Frontal cortex (tissue), 4 donors: ENCODE measurements at places on chromosomes 11 and 22. TPM values are rescaled to one million over a fixed set of nuclear protein-coding genes. Genes with fewer than 3 reads are reported as not detected.

Gene KDM4D
- total RNA-seq, result 2.0 TPM

Gene GANAB
- total RNA-seq, result 62.8 TPM

Gene CADM1
- total RNA-seq, result 195 TPM

Gene TRIM49
- total RNA-seq, result under 0.01 TPM

Gene C22orf31
- 0.41 TPM for total RNA-seq

Gene SLC17A6
- 11.8 TPM for total RNA-seq

Gene SMTN
- 9.0 TPM for total RNA-seq

Gene POU2AF2
- not detected for total RNA-seq

Gene OR52A1
- total RNA-seq, result under 0.01 TPM

Gene C2CD3
- 11.8 TPM for total RNA-seq

Gene PIH1D2
- 2.9 TPM for total RNA-seq

Gene DMC1
- total RNA-seq, result 4.5 TPM

GRCh38 chr22:39524753-39525657, 4.6 kb downstream of the ATF4 start:
- DNase-seq, result no peak

- DNase-seq, result no peak
These were observed 196.9 kb downstream of the CSNK2A3 start for GRCh38 chr11:11155962-11156815.

DNA sequence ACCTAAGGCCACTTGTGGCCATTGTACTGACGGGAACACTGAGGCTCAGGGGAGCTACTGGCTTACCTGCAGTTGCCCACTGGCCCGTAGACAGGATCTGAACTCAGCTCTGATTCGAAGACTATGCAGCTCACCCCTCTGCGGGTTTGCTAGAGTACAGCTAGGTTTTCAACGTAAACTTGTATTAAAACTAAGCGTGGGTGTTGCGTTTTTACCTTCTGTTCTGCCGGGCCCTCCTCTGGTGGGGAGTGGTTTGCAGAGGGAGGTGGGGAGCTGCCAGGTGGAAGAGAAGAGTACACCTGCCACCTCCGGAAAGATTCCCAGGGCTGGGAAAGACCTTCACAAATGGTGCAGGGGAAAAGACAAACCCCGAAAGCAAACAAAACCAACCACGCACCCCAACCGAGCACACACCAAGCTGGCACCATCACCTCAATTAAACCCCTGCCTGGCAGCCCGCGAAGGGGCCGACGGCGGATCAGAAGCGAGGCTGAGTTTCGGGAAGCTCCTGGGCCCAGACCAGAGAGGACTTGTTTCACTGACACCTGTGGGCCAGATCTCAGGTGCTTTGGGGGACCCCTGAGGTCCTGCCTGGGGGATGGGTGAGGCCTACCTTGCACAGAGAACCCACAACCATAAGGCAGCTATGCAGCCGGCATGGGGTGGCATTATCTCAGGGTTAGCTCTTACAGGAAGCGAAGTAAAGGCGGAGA, 37.7 kb downstream of the SHISAL1 start:
- DNase-seq, result no peak

GRCh38 chr11:71420455-71421241, 27.5 kb downstream of the DHCR7 start:
- no peak for DNase-seq

- no peak for DNase-seq
These were observed 118.9 kb downstream of the MSANTD4 start for GRCh38 chr11:105903113-105903512.

GRCh38 chr11:113623114-113623513, 83.0 kb downstream of the TMPRSS5 start:
- DNase-seq, result no peak

- no peak for DNase-seq
These were observed 1.8 kb upstream of the VSTM5 start for GRCh38 chr11:93852242-93852641.

GRCh38 chr22:43142880-43143562, at the start of gene MCAT:
MCAT (minus strand) TSS chr22:43143398; CDS start chr22:43143348, 50 bp downstream.
- peak; percentile 92 for DNase-seq

DNA sequence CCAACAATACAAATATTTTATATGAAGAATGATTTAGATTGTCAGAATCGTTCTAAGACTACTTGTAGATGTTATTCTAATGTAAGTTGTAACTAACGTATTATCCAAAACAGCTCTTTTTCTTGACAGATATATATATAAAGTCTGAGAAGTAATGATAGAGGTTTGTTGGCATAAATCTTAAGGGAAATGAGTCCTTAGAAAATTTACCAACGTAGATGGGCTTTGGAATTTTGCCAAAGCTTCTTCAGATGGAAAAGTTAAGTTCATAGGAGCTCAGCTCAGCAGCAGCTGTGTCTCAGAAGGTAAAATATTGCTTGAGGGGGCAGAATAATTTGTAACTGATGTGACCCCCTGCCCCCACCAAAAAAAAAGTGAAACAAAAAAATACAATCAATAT, 66.7 kb downstream of the BID start:
- DNase-seq, result no peak

DNA sequence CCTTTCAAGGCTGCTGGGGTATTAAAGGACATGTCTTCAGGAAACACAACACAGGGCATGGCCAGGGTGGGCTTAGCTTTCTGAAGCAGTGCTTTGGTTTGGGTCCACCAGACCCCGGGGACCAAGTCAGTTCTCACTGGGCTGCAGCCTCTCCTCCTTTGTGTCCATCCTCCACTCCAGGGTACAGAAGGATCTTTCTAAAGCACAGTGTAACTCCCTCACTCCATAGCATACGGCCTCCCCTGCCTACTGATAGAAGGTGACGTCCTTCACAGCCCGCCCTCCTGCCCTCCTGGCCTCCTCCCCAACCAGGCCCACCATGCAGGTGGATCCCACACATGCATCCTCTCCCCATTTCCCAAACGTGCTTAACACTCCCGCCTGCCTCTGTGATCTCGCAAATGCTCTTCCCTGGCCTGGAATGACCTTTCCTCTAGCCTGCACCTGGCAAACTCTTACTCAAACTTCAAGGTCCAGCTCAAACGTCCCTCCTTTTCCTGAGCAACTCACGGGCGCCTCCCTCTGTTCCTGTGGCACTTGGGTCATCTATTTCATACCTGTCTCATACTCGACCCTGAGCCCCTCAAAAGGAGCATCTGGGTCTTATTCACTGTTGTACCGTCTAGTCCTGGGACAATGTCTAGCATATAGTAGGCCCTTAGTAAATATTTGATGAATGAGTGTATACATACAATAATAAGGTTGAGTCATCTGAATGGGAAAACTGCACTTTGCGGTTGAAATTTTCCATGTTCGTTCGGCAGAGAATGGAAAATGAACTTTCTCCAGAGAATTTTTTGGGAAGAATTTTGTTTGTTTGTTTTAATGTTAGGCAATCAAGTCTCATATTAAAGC, 187.7 kb downstream of the EFCAB6 start:
- no peak for DNase-seq

DNA sequence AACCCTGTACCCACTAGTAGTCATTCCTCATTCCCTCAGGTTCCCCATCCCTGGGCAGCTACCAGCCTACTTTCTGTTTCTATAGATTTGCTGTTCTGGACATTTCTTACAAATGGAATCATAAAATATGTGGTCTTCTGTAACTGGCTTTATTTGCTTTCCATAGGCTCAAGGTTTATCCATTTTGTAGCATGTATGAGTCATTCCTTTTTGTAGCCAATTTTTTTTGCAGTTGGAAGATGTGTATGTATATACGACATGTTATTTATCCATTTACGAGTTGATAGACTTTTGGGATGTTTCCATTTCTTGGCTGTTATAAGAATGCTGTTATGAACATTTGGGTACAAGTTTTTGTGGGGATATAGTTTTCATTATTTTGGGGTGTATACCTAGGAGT, 130.6 kb downstream of the WNT11 start:
- no peak for DNase-seq

DNA sequence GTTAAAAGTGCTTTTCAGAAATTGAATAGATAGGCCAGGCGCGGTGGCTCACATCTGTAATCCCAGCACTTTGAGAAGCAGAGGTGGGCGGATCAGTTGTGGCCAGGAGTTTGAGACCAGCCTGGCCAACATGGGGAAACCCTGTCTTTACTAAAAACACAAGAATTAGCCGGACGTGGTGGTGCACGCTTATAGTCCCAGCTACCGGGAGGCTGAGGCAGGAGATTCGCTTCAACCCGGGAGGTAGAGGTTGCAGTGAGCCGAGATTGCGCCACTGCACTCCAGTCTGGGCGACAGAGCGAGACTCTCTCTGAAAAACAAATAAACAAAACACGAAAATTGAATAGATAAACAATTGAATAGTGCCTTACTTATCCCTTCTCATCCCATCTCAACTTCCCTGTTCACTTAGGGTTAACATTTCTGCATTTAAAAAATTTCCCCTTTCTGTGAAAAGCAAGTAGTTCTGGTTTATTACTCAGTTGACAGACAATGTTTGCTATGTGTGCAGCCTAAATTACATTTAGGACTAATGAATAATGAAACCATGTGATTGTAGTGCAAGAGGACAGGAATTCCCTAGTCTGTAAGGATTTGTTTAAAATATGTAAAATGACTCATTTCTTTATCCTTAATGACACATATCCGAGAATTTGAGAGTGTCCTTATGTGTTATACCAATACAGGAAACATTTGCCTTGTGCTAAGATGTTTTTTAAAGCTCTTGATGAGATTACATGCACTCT, 6.0 kb downstream of the RNF169 start:
- DNase-seq, result peak; percentile 36

GRCh38 chr11:31822927-31823643, 12.0 kb upstream of the PAX6 start:
- DNase-seq, result no peak

- DNase-seq, result peak; percentile 58
These were observed 16.9 kb downstream of the CDPF1 start for GRCh38 chr22:46233231-46233630.

DNA sequence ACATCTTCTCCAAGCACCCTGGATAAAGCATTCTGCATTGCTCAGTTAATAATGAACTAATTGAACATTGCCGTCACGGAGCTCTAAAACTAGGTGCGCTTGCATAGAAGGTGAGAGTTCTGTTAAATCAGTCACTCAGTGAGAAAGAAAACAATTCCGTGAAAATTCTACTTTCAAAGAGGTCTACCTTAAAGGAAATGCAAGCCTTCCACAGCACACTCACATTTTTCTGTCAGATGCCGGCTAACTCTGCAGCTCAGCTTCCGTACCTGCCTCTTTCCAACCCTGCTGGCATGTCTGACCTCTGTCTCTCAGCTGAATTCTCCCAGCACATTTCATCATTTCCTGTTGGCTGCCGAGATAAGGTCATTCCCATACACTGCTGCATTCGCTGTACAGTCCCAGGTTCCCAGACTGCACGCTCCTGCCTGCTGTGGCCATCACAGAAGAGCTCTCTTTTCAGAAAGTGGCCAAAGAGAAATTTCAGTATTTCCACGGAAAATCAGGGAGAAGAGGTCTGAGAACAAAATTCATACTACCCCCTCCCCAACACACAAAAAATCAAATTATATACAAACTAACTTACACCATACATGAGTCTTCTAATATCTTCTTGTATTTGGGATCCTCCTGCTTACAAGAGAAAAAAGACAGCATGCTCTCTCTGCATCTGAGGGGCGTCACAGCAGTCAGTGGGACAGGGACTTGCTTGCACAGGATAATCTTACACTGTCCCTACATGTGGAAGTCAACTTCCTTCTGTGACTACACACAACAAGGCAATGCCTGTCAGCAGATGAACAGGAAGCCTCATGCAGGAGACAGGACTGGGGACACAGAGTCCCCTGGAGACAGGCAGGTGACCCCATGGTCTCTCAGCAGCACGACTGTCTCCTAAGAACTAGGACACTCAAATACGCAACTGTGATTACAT, 55.1 kb downstream of the PACSIN2 start:
- DNase-seq, result no peak

- DNase-seq, result no peak
These were observed 74.4 kb upstream of the GUCY1A2 start for GRCh38 chr11:107092667-107093066.

- no peak for DNase-seq
These were observed 200.5 kb downstream of the KCNA4 start for GRCh38 chr11:29816359-29816758.

GRCh38 chr11:665704-666281, 28.7 kb downstream of the DRD4 start:
- DNase-seq, result no peak

DNA sequence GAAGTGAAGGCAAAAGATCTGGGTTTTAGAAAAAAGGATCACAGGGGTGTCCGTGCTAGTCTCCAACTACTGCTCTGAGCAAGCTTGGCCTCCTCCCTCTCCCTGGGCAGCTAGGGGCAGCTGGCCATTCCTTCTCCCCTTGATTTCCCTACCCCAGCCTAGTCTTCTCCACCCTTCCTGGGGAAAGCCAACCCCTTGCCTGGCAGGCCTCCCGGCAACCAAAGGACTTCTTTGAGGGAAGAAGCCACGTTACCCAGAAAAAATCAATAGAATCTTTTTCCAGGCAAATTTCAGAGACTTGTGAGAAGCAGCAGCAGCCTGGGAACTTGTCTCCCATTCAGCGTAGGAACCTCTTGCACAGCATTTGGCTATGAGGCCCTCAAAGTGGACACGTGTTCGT, 91.5 kb downstream of the MIAT start:
- DNase-seq, result no peak

DNA sequence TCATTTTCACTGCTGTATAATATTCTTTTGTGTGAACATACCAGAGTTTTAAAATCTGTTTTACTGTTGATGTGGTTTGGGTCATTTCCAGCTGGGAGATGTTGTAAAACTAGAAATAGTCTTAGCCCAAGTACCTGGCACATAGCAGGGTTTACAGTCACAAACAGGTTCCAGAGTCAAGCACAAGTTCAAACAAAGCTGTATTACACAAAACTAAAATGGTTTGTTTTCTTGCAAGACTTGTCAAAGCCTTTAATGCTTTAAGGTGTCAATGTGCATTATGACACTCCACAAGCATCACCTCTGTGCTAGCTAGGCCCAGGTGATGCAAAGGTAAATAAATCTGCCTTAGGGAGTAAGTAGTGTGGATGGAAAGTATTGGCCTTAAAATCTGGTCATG, 379.1 kb downstream of the MN1 start:
- no peak for DNase-seq

GRCh38 chr11:116276051-116277044, 496.4 kb downstream of the BUD13 start:
- DNase-seq, result peak; percentile 70

- DNase-seq, result no peak
These were observed 34.9 kb downstream of the CD44 start for GRCh38 chr11:35173616-35174566.

GRCh38 chr11:20353829-20354434, 9.6 kb upstream of the HTATIP2 start:
- no peak for DNase-seq

- DNase-seq, result no peak
These were observed 111.6 kb downstream of the SIK3 start for GRCh38 chr11:116986521-116987105.

DNA sequence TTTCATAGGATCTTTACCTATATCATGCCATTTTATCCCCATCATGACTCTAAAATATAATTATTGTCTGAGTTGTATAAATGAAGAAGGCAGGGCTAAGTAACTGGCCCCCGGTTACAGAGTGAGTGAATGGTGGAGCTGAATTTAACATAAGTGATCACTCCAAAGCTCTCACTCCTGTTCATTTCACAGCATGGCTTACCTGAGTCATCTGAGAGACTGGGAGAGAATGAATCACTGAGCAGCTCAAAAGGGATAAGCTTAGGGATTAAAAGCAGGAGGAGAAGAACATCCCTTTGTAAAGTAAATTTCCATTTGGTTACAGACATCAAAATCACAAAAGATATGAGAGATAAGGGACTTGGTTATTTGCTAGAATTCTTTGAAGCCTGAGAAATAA, 294.0 kb upstream of the CTSC start:
- no peak for DNase-seq
